ENCODE measurements at places on chromosomes 3 and 15. TPM values are rescaled to one million over a fixed set of nuclear protein-coding genes. Genes with fewer than 3 reads are reported as not detected.

The ATP13A5 gene
- not detected for total RNA-seq

GRCh38 chr3:8443829-8444791, 57.5 kb upstream of the LMCD1 start:
- peak; percentile 83 for DNase-seq

DNA sequence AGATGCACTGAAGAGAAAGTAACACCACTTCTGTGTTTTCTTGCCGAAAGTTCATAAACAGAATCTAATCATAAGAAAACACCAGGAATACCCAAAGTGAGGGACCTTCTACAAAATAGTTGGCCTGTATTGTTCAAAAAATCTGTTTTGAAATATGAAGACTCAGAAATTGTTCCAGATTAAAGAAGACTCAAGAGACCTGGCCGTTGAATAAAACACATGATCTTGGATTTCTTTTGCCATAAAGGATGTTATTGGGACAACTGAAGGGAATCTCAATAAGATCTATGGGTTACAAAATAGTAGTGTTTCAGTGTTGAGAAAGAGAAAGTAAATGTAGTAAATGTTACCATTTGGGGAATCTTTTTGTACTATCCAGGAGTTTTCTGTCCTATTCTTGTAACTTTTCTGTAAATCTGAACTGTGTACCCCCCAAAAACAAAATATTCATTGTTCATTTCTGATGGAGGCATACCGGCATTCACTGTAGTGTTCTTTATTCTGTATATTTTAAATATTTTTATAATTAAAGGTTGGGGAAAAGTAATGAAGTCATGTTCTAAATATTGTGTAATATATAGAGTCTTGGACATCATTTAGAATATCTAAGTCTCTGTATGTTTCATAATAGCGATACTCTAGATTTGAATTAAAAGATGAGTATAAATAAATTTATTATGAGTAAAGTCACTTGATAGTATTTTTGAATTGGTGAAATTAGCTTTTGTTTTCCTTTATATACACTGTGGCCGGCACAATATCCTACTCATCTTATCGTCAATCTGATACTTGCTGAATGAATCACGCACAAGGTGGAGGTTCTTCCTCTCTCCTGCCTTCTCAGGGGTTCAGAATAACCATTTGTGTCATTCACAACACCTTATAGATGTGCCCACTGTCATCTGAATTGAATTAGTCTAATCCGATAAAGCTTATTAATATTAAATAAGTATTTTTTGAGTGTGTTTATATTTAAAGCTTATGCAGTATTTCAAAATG, 66.7 kb downstream of the TRAK1 start:
- DNase-seq, result no peak

DNA sequence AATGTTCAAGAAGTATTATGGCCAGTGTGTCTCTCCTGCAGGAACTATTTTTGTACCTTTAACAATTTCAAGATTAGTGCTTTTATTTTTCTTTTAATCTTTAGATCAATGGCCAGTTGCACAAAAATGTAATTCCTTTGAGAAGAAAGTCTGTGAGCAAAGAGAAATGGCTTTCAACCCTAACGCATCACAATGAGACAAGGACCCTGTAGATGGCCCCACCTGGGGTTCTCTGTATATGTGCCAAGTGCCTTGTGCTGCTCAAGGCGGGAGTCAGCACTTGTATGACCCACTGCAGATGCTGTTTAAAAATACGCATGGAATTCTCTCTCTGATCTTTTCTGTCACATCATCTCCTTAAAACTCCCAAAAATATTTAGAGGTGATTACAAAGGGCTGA, 453.4 kb downstream of the OCA2 start:
- DNase-seq, result no peak

DNA sequence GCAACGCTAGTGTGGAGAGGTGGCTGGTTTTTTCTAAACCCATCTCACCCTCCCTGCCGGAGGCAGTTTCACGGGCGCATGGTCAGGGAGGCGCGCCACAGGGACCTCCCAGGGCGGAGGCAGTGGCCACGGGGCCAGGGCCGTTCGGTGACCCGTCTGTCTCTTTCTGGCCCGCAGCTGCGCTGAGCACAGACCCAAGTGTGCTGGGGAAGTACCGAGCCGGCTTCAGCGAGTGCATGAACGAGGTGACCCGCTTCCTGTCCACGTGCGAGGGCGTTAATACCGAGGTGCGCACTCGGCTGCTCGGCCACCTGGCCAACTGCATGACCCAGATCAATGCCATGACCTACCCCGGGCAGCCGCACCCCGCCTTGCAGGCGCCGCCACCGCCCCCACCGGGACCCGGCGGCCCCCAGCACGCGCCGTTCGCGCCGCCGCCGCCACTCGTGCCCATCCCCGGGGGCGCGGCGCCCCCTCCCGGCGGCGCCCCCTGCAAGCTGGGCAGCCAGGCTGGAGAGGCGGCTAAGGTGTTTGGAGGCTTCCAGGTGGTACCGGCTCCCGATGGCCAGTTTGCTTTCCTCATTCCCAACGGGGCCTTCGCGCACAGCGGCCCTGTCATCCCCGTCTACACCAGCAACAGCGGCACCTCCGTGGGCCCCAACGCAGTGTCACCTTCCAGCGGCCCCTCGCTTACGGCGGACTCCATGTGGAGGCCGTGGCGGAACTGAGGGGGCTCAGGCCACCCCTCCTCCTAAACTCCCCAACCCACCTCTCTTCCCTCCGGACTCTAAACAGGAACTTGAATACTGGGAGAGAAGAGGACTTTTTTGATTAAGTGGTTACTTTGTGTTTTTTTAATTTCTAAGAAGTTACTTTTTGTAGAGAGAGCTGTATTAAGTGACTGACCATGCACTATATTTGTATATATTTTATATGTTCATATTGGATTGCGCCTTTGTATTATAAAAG, 1.8 kb downstream of the HES1 start:
- DNase-seq, result peak; percentile 75

DNA sequence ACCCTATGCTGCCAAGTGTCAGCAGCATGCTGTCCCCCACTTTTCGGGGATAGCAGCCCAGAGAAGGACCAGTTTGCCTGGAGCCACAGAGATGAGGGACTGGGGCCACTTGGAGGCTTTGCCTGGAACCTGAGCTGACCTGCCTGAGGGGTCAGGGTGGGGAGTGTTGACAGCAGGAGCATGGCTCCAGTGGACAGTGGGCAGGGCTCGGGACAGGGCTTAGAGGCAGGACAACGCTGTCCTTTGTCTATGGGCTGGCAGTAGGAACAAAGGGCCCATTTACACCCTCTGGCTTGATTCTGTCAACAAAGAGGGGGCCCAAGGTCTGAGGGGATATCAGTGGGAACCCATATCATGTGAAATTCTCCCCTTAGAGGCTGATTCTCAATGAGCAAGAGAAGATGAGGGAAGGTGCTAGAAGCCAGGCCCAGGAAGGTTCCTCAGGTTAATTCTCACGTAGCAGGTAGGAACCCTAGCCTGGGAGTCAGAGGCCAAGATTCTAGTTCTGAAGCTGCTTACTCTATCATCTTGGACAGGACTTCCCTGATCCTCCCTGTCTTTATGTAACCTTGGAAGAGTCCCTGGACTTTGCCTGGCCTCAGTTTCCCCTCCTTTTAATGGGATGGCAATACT, 29.7 kb upstream of the HHATL start:
- DNase-seq, result no peak

DNA sequence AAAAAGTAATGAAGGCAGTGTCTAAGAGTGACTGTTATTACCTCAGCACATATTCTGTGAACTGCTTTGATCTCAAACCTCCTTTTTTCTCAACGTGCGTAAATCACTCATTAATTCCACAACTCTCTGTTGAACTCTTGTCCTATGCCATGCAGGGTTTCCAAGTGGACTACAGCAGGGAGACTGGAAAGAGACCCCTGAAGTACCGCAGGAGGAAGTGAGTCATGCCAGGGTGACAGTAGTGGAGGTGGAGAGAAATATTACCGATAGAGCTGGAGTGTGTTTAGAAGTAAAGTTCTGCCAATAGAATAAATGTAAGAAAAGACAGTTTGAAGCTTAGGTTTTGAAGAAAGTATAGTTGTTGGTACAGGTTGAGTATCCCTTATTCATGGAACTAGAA, 908.9 kb downstream of the ROBO1 start:
- no peak for DNase-seq

Measured in ovary (tissue), 10 donors.